ENCODE measurements at places on chromosomes 13 and 19.

GRCh38 chr13:24557081-24557480 lies 44.5 kb upstream of the PARP4 start:
- DNase-seq, result no peak

DNA sequence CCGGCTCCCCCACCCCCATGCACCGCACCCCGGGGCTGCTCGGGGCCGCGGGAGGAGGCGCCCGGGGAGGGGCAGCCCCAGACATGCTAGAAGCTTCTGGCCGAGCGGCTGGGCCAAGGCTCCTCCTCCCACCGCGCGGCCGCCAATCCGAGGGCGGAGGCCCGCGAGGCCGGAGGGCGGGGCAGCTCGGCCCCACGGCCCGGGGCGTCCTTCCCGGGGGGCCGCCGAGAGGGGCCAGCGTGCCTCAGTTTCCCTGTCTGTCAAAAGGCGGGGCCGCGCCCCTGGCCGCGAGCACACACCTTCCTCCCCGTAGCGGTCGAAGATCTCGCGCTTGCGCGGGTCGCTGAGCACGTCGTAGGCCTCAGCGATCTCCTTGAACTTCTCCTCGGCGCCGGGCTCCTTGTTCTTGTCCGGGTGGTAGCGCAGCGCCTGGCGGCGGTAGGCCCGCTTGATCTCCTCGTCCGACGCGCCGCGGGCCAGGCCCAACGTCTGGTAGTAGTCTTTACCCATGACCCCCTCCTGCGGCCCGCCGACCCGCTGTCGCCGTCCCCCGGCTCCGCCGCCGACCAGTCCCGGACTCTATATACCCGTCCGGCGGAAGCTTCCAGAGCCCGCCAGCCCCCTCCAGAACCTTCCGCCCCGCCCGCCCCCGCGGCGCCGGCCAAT lies at the start of gene DNAJB1:
TSS of gene DNAJB1 (minus strand) at position 558 of the 666 bp plus-strand sequence. CDS start at position 510, 48 bp downstream.
- DNase-seq, result peak; percentile 69

DNA sequence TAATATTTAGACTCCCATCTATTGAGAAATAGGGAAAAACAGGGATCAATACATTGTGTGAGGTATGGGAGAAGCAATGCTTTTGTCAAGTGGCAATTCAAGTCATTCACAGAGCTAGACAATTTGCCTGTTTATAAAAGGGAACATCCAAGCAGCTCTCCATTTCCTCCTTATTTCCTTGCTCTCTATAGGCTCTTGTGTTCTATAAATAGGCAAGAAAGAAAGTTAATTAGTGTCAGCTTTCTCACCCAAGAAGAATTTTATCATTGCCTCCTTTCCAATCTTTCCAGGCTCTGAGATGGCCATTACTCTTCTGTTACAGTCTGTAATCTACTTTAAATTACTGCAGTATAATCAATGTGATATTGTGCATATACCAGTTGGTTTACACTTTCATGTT lies 199.9 kb downstream of the LHFPL6 start:
- no peak for DNase-seq

DNA sequence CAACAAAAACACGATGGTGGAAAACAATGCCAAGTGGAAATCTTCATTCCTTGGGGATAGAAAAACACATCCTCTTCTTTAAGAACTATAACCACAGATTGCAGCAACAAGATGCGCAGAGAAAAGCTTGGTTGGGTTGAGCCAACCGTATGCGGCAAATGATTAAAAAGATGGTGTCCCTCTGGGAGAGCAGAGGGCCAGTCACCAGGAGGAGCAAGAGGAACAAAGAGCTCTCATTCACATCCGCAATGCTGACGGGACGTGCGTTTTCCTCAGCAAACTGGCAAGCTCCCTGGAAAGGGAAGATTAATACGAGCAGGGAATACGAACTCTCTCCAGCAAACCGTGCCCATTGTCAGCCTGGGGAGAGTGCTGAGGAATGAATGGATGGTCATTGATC lies 141.6 kb downstream of the KATNAL1 start:
- DNase-seq, result no peak

GRCh38 chr13:57918913-57919312 lies 287.4 kb downstream of the PCDH17 start:
- DNase-seq, result no peak

DNA sequence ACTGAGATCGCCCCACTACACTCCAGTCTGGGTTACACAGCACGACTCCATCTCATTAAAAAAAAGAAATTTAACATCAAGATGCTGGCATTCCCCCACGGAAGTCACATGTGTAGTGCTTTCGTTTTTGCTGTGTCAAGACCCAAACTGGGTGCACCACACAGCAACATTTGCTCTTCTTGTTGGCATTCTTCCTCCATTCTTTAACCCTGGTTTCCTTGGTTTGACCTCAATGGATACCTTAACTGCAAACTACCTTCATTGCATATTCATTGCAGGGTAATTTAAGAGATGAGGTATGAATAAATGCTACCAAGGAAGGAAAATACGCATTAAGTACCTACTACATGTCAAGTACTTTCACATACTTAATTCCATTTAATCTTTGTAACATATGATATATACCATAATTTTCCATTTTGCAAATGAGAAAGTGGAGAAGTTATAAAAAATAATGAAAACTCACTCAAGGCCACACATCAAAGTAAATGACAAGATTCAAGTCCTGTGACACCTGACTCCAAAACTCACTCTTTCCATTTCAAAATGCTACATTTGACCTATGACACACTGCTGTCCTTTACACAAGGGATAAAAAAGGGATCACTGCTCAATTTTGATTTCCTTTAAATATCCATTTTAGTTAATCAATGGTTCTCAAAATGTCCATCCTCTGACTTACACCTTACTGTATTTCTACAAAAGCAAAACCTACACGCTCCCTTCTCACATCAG lies 59.2 kb downstream of the STK24 start:
- DNase-seq, result peak; percentile 33

DNA sequence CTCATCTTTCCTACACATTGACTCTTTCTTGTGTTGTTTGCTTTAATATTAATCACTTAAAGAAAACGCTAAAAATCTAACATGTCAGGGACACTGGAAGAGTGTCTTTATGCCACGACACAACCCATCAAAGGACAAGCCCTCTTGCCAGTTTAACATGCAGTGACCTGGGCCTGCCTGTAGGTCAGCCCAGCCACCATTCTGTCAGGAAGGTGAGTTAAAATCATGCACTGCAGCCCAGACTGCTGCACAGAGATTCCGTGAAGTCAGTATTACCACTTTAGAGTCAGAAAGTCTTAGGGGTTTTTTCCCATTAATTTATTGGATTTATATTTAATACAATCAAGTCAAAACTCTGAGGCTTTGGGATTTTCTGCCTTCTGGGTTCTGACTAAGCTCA lies 58.0 kb downstream of the TNFRSF19 start:
- no peak for DNase-seq

- DNase-seq, result no peak
Measured at GRCh38 chr13:102935896-102936321, 90.1 kb downstream of the ERCC5 start.

DNA sequence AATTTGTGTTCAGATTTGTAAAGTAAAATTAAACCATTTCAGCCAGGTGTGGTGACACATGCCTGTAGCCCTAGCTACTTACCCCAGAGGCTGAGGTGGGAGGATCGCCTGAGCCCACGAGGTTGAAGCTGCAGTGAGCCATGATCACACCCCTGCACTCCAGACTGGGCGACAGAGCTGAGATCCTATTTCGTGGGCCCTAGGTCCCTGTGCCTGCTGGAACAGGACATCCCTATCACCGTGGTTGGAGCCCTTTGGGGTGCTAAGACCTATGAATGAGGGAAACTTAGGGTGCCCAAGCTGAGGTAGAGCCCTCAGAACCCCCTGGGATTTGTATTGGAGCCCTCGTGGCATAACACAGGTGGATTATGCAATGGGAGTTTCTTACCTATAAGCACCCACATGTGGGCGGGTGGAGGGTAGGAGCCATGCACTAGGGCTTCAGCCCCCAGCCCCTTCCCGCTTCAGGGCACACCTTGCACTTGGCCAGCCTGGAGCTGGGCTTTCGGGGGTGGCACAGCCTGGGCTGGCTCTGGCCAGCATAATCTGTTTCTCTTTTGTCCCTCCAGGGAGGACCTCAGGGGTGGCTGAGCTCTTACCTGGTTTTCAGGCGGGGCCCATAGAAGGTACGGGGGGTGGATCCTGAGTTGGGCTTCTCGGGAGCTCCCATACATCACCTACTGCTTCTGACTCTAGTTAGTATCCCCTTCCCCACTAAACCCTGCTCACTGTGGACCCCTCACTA lies 7.2 kb upstream of the USF2 start:
- DNase-seq, result no peak

- DNase-seq, result no peak
Measured at GRCh38 chr19:41699968-41700323, 8.5 kb upstream of the CEACAM5 start.

DNA sequence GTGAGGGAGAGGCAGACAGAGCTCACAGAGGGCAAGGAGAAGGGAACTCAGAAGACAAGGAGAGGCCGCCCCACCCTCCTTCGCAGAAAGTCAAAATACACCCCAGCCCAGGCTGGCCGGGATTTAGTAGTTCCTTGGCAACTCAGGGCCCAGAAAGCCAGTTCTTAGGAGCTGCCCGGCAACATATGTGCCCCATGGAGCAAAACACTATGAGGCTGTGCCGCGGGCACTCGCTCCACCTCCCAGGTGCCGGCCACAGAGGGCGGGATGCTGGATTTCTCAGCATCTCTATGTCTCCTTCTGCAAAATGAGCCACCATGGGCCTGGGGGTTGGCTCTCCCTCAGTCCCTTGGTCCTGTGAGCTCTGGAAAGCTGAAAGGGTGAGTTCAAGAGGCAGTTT lies 93.8 kb upstream of the CACNA1A start:
- DNase-seq, result no peak

DNA sequence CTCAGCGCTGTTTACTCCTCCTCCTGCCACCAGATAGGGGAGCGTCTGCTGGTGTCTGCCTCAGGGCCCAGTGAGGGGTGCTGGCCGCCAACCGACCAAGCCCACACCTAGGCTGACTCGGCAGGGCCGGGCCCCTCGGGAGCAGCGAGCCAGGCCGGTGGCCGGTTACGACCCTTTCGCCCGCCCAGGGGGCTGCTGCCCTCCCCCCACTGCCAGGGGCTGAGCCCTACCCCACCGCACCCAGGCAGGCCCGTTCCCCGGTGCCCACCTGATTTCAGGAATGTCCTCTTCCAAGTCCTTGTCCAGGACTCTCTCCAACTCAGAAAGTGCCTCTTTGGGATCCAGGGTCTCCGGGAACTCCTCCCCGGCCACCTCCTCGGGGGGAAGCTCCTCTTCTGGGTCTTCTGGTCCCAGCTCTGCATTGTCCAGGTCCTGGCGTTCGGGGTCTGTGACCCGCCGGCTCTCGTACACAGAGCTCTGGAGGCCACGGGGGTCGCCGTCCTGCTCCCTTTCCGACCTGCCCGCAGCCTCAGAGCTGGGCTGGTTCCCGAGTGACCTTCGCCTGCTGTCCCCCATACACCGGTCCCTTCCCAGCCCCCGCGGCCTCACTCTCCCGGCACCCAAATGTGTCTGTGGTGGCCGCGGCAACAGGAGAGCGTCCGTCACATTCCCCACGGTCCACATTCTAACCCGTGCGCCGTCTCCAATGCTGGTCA lies 31.0 kb upstream of the MIER2 start:
- no peak for DNase-seq

GRCh38 chr13:37067874-37068273 lies 8.4 kb upstream of the SUPT20H start:
- DNase-seq, result no peak

- no peak for DNase-seq
Measured at GRCh38 chr13:29369060-29369743, 226.3 kb downstream of the SLC7A1 start.

GRCh38 chr13:41354416-41354815 lies 43.3 kb downstream of the NAA16 start:
- no peak for DNase-seq

GRCh38 chr19:42529248-42529764 lies 1.0 kb upstream of the CEACAM1 start:
- peak; percentile 62 for DNase-seq

GRCh38 chr13:95228130-95228529 lies 73.1 kb downstream of the ABCC4 start:
- DNase-seq, result no peak

DNA sequence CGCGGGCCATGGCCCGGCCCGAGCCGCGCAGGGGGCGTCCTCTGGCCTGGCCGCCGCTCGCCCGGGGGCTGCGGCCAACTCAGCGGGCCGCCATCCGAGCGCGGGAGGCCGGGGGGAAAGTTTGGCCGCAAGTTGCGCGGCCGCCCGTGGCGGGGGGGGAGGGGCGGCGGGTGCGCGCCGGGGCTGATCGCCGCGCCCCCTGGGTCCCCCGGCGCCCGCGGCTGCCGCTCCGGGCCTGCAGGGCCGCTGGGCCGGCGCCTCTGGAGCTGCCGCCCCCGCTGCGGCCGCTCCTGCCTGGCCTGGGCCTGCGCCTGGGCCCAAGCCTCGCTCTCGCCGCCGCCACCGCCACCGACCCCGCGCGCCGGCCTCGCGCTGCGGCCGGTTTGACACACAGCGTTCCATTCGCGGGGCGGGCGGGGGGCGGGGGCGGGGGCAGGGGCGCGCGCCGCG lies at the start of gene NR2F6:
TSS of gene NR2F6 (minus strand) at position 385 of the 450 bp plus-strand sequence. CDS start 699 bp downstream, outside the sequence.
- no peak for DNase-seq

GRCh38 chr13:110409581-110409992 lies 102.5 kb downstream of the COL4A2 start:
- no peak for DNase-seq

GRCh38 chr19:1366296-1366695 lies 17.4 kb upstream of the NDUFS7 start:
- no peak for DNase-seq

DNA sequence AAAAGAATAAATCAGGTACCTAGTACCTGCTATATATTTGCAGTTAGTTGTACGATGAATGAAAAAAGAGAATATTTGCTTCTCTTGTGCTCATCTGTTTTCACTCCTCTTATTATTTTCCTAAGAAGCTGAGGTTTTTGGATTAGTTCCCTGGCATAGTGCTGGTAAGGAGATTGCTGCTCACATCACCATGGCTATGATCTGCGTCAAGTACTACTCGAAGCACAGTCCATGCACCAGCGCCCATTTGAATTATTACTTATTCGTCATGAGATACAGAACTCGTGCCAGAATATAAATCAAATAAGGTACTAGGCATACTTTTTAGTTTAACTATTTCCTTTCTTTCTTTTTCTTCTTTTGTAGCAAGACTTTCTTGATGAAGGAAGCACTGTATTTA lies 7.1 kb downstream of the SERTM1 start:
- DNase-seq, result no peak

DNA sequence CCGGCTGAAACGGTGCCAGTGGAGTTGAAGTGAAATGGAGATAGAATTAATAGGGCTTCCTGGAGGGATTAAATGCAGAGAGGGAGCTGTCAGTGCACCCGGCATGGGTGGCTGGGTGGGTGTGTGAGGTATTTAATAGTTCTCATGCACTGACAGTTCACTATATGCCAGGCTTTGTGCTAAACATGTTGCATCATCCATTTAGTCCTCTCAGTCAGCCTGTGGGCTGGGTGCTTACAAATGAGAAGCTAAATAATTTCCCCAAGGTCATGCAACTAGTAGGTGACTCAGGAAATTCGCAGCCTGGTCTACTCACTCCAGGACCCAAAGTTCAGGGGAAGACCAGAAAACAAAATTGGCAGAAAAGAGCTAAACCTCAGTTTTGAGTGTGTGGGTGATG lies 63.5 kb upstream of the SPATA13 start:
- DNase-seq, result peak; percentile 6

DNA sequence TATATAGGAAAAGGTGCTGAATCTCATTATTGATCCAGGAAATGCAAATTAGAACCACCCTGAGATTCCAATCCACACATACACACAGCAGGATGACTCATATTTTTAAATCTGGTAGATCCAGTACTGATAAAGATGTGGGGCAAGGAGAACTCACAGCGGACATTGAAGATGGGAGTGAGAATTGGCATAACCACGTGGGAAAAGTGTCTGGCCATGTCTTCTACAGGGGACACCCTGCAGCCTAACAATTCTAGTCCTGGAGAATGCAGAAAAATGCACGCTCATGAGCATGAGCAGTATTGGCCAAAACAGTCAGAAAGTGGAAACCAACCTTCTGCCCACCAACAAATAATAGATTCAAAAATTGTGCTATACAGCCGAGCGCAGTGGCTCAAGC lies 13.5 kb upstream of the BCL3 start:
- no peak for DNase-seq
